Pulmonary artery endothelial cell (primary cell): ENCODE measurements at places on chromosomes 11 and 22. TPM values are rescaled to one million over a fixed set of nuclear protein-coding genes. Genes with fewer than 3 reads are reported as not detected.

DNA sequence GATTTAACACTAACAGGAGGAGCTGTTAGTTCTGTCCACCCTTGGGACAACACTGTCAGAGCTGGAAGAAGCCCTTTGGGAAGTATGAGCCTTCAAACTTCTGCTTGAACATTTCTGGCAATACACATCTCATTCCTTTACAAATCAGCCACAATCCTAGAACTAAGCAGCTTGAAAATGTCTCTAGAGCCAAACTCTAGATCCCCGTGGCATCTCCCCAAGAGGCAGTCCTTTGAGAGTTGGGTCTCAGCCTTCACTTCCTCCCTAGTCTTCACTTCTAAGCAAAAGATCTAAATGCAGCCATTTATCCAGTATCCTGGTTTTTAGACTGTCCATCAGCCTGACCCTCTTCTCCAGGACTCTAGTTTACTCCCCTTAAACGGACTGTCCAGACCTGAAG, 26.9 kb downstream of the ARFGAP2 start:
- no peak for DNase-seq

DNA sequence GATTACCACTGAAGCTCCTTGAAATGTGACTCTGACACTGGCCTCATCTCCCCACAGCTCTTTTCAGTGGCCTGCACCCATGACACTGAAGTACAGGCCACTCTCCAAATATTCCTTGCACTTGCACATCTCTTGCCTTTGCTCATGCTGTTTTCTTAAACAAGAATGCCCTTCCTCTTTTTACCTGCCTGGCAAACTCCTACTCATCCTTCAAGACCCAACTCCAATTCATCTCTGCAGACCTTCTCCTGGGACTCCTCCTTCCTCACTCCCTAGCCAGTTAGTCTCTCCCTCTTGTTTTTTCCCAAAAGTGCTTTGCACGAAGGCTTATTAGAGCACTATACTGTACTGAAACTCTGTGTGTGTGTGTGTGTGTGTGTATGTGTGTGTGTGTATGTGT, 2.6 kb downstream of the KCNE3 start:
- no peak for DNase-seq

DNA sequence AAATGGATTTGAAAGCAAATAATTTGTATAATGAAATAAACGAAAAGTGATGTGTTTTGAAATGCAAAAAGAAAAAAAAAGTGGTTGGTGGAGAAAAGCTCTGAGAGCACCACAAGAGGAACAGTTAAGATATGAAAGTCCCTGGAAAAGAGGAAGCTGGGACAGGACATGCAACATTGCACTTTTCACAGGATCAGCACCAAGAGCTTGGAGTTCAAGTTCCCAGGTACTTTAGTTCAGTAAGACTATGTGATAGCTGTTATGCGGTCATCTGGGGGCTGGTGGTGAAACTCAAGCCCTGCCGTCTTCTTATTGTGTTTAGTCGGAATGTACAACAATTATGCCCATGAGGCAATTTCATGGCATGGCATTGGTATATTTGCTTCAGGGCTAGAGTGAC, 17.1 kb upstream of the MS4A4A start:
- no peak for DNase-seq

OR10V1 gene
- not detected in 2 replicates for total RNA-seq

F2 gene
- total RNA-seq: 0.14 TPM in 1 of 2 replicates, not detected in the other

DNA sequence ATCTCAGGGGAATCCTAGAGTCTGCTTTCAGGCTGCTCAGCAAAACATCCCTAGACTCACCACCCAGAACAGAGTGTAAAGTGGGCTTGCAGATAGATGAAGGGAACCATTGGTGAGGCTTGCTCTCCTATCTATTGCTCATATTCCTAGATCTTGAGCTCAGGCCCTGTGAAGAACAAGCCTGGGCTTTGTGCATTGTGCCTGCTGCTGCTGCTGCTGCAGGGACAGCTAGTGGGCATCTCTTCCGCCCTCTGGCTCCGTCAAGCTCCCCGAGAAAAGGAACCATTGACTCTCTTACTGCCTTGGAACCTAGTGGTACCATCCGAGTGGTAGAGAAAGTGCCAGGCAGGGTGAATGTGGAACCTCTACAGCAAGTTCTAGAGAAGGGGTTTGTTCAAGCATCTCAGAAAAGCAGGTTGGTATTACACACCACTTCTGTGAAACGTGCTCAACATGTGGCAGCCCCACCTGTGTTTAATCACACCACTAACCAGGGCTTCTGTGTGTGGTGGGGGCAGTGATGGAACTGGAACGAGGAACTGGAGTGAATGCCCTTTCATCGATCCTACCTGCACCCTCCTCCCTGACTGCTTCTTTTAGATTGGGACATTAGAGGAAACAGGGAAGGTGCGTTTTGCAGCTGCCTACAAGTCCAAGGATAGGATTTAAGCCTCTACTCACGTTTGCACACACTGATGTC, 4.4 kb downstream of the BACE1-AS start:
- no peak for DNase-seq

DNA sequence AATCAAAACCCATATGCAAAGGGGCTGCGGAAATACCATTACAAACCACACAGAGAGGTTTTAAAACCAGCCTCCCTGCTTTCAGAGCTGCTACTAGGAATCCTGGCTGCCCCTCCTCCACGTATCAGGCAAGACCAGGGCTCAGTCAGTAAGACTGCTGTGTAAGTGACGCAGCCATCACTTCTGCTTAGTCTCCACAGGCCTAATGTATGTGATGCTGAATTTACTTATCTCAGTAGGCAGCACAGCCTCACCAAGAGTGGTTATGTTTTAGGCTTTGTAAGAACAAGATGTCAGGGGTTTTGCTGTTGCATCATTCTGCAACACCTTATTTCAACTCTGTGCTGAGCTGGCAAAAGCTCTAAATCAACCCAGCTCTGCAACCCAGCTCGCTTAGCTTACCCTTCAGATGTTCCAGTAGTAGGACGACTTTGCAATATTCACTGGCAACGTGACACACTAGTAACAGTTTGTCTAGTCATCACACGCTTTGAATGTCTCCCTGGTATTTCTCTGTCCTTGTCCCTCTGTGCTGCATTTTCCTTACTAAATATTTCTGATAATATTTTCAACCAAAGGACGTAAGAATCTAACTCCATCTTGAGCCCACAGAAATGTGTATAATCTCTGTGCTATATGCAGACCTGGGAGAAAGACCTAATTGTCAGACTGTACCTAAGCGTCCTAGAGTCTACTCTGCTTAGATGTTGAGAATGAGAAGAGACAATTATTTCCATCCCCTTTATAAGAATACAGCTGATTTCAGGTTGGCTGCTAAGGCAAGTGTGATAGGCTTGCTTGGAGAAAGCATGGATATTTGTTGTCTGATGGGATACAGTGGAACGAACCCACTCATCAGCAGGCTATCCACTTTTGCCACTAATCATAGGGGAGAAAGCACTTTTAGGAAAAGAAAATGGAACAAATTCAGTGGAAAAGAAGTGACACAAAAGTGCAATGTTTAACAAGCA, 72.2 kb downstream of the LARGE2 start:
- DNase-seq: no peak

GPR83 gene
- not detected in 2 replicates for total RNA-seq

C22orf31 gene
- not detected in 2 replicates for total RNA-seq

INPP5J gene
- 0.20 and 0.25 TPM in 2 replicates for total RNA-seq

DNA sequence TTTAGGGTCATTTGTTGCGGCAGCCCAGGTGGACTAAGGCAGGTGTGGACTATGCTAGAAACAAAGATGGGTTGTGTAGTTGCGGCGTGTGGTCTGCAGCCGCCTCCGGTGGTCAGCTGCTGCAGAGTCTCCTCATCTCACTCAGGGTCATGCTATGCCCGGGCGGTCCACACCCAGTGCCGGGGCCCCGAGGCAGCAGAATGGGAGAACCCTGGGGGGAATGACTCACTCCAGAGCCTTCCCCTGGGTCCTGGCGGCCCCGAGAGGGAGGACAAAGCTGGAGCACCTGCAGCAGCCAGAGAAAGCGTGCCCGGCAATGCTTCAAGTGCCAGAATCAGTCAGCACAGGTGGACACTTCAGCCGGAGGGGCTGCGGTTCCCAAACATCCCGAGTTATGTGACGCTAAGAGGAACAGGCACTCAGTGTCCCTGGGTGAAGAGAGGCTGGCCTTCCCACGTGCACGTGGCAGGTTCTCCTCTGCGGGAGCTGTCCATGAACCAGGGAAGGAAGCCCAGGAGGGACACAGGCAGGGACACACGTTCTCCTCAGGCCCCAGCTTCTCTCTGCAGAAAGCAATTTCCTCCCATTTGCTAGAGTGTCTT, 289.6 kb upstream of the B3GAT1 start:
- no peak for DNase-seq

GRCh38 chr11:36304351-36304750, 8.3 kb downstream of the PRR5L start:
- no peak for DNase-seq

SMC1B gene
- total RNA-seq: under 0.01 and 0.04 TPM in 2 replicates

DNA sequence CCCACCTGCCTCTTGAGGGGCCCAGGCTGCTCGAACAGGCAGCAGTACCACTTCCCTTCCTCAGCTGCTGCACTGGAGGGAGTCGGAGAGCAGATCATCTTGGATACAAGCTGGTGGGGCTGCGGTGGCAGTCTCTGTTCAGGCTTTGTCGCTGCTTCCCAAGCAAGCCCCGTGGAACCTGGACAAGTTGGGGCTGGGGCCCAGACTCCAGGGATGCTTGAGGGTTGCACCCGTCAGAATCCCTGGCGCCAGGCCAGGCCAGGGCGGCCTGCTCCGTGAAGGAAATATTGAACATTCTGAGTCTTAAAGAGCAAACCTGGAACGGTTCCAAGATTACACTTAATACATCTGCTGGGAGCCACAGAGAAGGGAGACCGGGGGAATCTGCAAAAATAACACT, 310.1 kb upstream of the SORL1-AS1 start:
- no peak for DNase-seq

XKR3 gene
- not detected in 2 replicates for total RNA-seq

DNA sequence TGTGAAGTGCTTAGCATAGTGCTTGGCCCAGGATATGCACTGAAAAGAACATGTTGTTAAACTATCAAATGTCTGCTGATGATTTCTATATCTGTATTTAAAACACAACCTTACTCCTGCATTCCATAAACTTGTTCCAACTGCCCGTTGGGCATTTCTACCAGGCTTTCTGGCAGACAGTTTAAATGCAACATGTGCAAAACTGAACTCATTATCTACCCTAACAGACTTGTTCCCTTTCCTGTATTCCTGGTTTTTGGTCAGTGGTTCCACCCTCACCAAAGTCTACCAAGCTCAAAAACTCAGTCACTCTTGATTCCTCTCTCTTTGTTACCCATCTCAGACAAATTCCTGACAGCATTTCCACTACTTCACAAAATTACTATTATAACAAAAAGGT, 6.5 kb upstream of the RAB38 start:
- DNase-seq: no peak

APLNR gene
- not detected in 2 replicates for total RNA-seq

DNA sequence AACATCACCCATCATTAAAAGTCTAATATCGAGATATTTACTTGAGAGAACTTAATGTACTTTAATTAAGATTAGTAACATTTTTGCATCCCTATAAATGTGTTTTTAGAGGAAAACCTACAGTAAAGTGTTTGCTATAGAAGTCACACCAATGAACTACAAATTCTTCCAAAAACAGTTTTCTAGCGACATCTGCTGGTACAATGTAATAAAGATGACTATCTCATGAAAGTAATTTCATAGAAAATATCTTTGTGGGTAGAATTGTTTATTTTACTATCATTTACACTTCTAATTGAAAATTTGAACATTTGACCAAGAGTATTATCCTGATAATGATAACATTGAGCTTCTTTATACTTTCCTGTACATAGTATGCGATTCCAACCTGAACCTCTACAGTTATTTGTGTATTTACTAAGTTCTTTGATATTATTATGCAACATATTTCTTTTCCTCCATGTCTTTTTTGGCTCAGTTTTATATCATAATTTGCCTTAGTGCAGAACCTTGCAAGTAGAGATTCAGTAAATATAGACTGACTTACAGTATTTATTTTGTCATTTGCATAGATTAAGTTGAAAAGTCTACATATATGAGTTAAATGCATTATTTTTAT, 252.7 kb downstream of the TMEM135 start:
- peak; percentile 32 for DNase-seq

- DNase-seq: no peak
Observed at GRCh38 chr11:40178470-40178869, 1281.0 kb downstream of the LRRC4C start.

TSPO gene
- 207 and 342 TPM in 2 replicates for total RNA-seq

DNA sequence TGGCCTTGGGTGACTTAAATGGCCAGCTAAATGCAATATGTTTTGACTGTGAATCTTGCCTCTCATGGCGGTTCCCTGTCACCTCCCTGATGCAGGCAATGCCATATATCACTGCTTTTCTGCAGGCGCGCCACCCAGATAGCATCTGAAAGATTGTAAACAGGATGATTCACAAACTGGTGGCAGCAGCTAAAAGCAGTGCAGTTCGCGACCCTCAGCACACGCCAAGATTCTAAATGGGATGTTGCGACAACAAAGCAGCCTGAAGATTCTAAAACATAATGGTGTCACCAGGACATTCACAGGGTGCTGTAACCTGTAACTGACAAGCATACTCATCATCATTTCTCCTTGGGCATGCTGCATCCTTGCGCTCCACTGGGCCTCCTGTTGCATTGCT, 440.4 kb upstream of the CADM1 start:
- no peak for DNase-seq

DNA sequence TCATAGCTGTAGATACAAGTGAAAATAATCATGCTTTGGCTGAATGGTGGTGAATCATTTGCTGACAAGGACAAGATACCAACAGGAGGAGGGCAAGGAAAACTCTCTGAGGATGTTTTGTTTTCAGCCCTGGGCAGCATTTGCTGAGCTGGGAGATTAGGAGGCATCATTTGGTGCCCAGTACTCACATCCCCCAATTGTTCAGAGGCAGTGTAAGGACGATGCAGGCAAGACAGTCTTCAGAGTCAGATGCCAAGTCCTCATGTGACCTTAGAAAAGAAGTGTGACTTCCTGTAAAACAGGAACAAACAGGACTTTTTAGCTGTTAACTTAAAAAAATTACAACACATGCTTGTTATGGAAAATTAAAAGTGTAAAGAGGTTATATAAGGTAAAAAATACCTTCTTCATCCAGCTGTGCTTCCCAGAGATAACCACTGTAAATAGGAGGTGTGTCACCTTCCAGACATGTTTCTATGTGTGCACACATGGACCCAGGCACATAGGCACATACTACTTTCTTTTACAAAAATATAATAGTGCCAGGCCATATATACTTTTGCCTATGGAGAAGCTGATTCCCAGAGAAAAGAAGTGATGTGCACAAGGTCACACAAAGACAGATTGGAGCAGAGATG, 18.0 kb downstream of the CNTF start:
- DNase-seq: no peak
